Fibroblast of lung (primary cell): ENCODE measurements at places on chromosomes 2 and 18. TPM values are rescaled to one million over a fixed set of nuclear protein-coding genes. Genes with fewer than 3 reads are reported as not detected.

AFF3 gene
- 0.26 and 0.50 TPM in 2 replicates for total RNA-seq

RSAD2 gene
- total RNA-seq: 0.77 and 1.7 TPM in 2 replicates

APOB gene
- total RNA-seq: under 0.01 TPM in 2 replicates

LIMS2 gene
- 0.51 and 1.8 TPM in 2 replicates for total RNA-seq

NGEF gene
- under 0.01 TPM in 1 of 2 replicates, not detected in the other for total RNA-seq

DYNC1I2 gene
- 86.0 and 109 TPM in 2 replicates for total RNA-seq

SERPINB8 gene
- 8.7 and 9.7 TPM in 2 replicates for total RNA-seq

OR6B2 gene
- total RNA-seq: not detected in 2 replicates

REG1B gene
- not detected in 2 replicates for total RNA-seq

GALNT3 gene
- 0.26 and 0.66 TPM in 2 replicates for total RNA-seq

GRCh38 chr2:8479298-8479697, 202.6 kb upstream of the ID2 start:
- no peak for DNase-seq

DNA sequence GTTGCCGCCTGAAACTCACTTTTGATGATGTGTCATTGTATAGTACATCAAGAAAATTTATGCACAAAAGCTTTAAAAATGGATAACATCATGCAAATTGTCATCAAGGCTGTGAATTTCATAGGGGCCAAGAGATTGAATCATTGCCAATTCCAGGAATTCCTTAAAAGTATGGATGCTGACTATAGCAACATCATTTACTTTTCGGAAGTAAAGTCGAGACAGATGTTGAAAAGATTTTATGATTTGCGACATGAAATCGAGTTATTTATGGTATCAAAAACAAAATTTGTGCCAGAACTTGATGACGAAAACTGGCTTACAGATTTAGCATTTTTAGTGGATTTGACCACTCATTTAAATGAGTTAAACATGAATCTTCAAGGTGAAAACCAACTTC, 56.3 kb downstream of the ASB1 start:
- DNase-seq: no peak

GRCh38 chr2:48943436-48943835, 187.9 kb upstream of the LHCGR start:
- DNase-seq: peak; percentile 1

DNA sequence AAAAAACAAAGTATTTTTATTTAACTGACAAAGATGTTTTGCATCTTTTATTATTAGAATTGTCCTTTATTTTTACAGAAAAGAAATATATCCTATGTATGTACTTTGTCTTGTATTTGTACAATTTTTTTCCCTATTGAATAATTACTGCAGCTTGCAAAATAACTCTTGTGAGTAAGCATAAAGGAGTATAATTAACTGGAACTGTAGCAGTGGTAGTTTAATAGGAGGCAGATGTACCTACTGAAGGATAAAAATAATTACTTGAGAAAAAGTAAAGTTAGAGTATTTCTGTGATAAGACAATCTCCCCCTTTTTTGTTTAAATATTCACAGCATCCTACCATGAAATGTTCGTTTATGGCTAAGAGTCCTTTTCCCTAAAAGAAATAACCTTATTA, 34.7 kb downstream of the EHBP1 start:
- DNase-seq: no peak

DNA sequence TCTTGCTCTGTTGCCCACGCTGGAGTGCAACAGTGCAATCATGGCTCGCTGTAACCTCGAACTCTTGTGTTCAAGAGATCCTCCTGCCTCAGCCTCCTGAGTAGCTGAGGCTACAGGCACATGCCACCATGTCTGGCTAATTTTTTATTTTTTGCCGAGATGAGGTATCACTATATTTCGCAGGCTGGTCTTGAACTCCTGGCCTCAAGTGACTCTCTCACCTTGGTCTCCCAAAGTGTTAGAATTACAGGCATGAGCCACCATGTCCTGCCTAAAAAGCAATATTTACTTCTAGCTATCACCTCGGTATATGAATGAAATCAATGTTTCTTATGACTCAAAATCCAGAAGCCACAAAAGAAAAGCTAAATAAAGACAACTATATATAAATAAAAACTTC, 2.2 kb downstream of the BUB1 start:
- DNase-seq: no peak

DNA sequence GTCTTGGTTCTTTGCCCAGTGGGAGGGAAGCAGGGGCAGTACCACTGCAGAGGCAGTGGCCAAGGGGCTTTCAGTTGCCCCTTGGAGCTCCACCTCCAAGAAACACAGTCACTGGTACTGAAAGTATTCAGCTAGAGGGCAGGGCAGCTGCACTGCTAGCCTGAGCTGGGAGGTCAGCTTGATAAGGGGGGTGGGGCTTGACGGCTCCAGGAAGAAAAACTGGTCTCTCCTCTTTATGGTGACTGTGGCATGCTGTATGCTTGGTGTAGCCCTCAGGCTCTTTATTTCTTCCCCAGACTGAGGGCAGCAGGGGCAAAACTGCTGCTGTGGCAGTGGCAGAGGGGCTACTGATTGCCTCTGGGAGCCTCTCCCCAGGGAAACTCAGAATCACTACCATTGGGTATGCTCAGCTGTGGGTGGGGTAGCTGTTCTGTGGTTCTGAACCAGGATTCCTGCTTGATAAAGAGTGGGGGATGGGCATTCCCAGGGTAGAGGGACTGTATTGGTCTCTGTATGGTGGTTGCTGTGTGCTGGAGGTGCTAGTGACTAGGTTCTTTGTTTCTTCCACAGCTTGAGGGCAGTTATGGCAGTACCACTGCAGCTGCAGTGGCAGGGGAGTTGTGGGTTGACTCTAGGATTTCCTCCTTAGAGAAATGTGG, 134.6 kb upstream of the SCN7A start:
- DNase-seq: no peak

- no peak for DNase-seq
Observed at GRCh38 chr2:108446703-108447102, 2.3 kb upstream of the GCC2 start.

- peak; percentile 75 for DNase-seq
Observed at GRCh38 chr18:73118121-73118816, 250.5 kb upstream of the NETO1 start.

DNA sequence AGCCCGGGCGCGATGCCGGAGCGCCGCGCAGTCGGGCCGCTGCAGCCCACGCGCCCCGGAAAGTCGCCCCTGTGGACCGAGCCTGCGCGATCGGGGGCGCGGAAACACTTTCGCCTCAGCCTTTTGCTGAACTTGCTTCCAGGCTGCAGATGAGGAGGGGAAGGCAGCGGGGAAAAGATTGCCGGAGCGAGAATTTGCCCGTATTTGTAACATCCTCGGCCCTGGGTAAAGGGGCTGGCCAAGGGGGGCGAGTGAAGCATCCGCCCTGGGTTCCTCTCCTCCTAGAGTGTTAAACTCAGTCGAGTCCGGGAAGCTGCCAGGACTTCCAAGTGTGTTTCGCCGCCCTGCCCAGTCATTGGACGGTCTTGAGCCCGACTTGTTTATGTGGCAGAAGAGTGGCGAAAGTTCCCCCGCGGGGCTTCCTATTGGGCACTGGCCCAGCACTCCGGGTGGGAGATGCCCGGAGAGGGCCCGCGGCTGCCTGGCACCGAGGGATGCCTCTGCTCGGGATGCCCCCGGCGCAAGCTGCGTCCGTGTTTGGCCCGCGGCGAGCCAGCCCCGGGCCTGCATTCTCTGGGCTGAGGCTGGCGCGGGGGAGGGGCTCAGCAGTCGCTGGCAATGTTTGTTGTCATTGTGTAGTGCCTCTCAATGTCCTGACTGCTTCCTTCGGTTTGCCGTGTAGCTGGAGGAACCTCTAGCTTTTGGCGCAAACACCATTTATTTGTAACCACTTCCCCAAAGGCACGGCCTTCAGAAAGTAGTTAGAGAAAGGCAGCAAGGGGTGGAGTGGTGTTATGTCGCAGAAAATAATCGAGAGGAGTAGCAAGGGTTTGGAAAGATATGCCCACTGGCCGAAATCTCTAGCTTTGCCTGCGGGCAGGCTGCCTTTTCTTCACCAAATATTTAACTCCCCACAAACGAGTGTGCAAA, 1.1 kb downstream of the CYBRD1 start:
- DNase-seq: peak; percentile 81

GRCh38 chr2:198144660-198145059, 340.3 kb downstream of the PLCL1 start:
- DNase-seq: no peak

GRCh38 chr2:228039752-228040534, 141.5 kb downstream of the SPHKAP start:
- peak; percentile 35 for DNase-seq

- no peak for DNase-seq
Observed at GRCh38 chr2:64727013-64727767, 73.5 kb upstream of the SERTAD2 start.

DNA sequence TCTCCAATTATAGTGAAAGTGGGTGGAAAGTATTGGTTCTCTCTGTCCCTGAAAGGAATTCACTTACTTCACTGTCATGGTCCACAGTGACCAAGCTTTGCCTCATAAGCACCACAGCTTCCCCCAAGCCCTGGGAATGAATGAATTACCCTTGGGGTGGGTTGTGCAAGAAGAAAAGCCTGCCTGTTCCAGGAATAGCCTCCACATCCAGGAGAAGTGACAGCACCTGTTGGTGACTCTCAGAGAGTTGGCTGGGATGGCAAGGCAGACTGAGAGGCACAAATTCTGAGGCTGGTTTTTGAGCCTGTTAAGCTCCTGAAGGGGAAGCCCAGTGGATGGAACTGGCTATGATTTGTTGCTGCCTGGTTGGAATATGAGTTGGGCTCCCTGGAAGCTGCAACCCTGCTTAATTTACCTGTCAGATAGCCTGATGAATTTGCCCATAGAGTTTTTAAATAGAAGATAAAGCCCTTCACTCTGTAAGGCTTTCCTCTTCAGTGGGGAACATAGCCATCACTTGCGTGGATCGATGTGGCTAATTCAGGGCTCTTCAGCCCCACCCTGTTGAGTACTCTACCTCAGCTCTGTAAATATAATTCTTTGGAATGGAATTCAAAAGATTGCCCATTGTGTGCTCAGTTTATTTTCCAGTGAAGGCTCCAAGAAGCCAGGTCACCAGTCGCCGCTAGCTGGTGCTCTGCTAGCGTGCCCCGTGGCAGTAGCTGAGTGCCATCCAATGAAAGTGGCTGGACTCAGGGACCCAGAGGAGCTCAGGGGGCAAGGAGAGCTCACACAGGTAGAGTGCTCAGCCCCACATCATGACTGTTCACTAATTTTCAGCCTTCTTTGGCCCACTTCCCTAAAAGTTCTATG, 479.3 kb downstream of the IRS1 start:
- no peak for DNase-seq

GRCh38 chr2:75853436-75853835, 142.7 kb upstream of the GCFC2 start:
- peak; percentile 87 for DNase-seq

DNA sequence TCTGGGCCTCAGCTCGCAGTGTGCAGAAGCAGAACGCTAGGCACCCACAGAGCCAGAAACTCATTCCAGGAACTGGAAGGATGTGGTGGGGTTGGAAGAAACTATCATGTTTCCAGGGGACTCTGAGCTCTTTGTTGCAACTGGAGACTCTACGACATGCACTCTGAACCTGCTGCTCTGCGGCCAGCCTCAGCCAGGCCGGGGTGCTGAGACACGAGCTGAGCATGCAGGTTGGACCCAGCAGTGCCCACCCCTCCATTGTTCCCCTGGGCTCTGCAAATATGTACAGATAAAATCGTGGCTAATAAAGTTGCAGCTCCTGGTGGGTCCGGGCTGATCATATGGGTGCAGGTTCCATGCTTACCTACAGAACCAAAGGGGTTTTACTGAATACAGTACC, 37.6 kb upstream of the ARL4C start:
- no peak for DNase-seq

- no peak for DNase-seq
Observed at GRCh38 chr18:27606741-27607140, 421.6 kb upstream of the CHST9 start.

DNA sequence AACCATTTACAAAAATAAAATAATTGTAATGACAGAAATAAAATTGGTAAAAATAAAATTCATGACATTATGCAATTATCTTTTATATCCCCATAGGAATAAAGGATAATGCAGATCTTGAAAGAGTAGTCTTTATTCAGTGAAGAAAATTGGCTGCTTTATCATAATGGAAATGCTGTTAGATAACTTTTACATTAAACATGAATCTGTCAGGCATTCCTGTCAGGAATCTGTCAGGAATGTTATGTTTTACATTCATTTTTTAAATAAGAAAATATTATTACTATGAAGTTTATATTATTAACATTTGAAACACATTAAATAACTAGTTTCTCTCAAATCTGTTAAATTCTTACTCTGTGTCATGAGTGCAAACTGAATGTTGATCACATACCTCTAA, 1024.7 kb upstream of the TMEFF2 start:
- no peak for DNase-seq

GRCh38 chr2:11876889-11877288, 130.5 kb downstream of the LPIN1 start:
- DNase-seq: no peak

- DNase-seq: no peak
Observed at GRCh38 chr2:121298476-121298875, 13.5 kb upstream of the TFCP2L1 start.

GRCh38 chr2:216516730-216517350, 18.2 kb downstream of the RPL37A start:
- DNase-seq: peak; percentile 75
